ENCODE measurements at places on chromosomes 6 and 20. TPM values are rescaled to one million over a fixed set of nuclear protein-coding genes. Genes with fewer than 3 reads are reported as not detected.

The TAB2 gene
- polyA plus RNA-seq = 44.4 TPM

The NKX2-2 gene
- 0.23 TPM for polyA plus RNA-seq

The TREML1 gene
- not detected for polyA plus RNA-seq

The METTL24 gene
- not detected for polyA plus RNA-seq

The C20orf144 gene
- polyA plus RNA-seq = not detected

The PTK7 gene
- polyA plus RNA-seq = 15.6 TPM

The AIF1 gene
- polyA plus RNA-seq = 133 TPM

The ALDH8A1 gene
- polyA plus RNA-seq = not detected

The OPN5 gene
- not detected for polyA plus RNA-seq

The LBP gene
- polyA plus RNA-seq = 1.9 TPM

The PERP gene
- polyA plus RNA-seq = 31.8 TPM

The TLDC2 gene
- polyA plus RNA-seq = 14.6 TPM

The RBCK1 gene
- 87.7 TPM for polyA plus RNA-seq

The APOBEC2 gene
- polyA plus RNA-seq = not detected

The ENPP5 gene
- 0.60 TPM for polyA plus RNA-seq

The FLOT1 gene
- polyA plus RNA-seq = 194 TPM

The NKX2-4 gene
- polyA plus RNA-seq = not detected

The OTOR gene
- polyA plus RNA-seq = not detected

The PACSIN1 gene
- polyA plus RNA-seq = not detected

The PTCHD4 gene
- not detected for polyA plus RNA-seq

The TREML2 gene
- not detected for polyA plus RNA-seq

The SIRPB1 gene
- polyA plus RNA-seq = 0.98 TPM

The CDSN gene
- not detected for polyA plus RNA-seq

The ATXN1 gene
- 4.8 TPM for polyA plus RNA-seq

The HRH3 gene
- not detected for polyA plus RNA-seq

The C6orf132 gene
- polyA plus RNA-seq = 38.5 TPM

The THBS2 gene
- 1.7 TPM for polyA plus RNA-seq

The NFATC2 gene
- polyA plus RNA-seq = 1.4 TPM

The ADGRB3 gene
- not detected for polyA plus RNA-seq

The NPEPL1 gene
- polyA plus RNA-seq = 16.8 TPM

The C6orf58 gene
- polyA plus RNA-seq = not detected

The BFSP1 gene
- polyA plus RNA-seq = 0.51 TPM

The FOXQ1 gene
- 0.60 TPM for polyA plus RNA-seq

The GOPC gene
- polyA plus RNA-seq = 20.4 TPM

The OPRL1 gene
- 1.0 TPM for polyA plus RNA-seq

The PSMG4 gene
- 14.6 TPM for polyA plus RNA-seq

The FLRT3 gene
- polyA plus RNA-seq = under 0.01 TPM

The ELOVL2 gene
- 0.36 TPM for polyA plus RNA-seq

The SIRPD gene
- polyA plus RNA-seq = not detected

The KCNQ5 gene
- 1.1 TPM for polyA plus RNA-seq

The GRM1 gene
- 0.03 TPM for polyA plus RNA-seq

The MRAP2 gene
- polyA plus RNA-seq = 3.5 TPM

The ZNF311 gene
- 1.4 TPM for polyA plus RNA-seq

The RAB5IF gene
- polyA plus RNA-seq = 106 TPM

The SNAP91 gene
- polyA plus RNA-seq = 1.7 TPM

The MANEA gene
- polyA plus RNA-seq = 0.60 TPM

The SRSF12 gene
- 0.36 TPM for polyA plus RNA-seq

The WFDC10B gene
- not detected for polyA plus RNA-seq

The PTGIS gene
- polyA plus RNA-seq = 5.8 TPM

The BTBD3 gene
- 23.8 TPM for polyA plus RNA-seq

The IRF4 gene
- 0.46 TPM for polyA plus RNA-seq

The WFDC2 gene
- polyA plus RNA-seq = 86.6 TPM

The GABRR1 gene
- polyA plus RNA-seq = not detected

The HECA gene
- 18.0 TPM for polyA plus RNA-seq

The ELMO2 gene
- 13.2 TPM for polyA plus RNA-seq

The HLA-DQA2 gene
- not detected for polyA plus RNA-seq

All from sigmoid colon (tissue), 7 donors.